ENCODE measurements at places on chromosomes 4 and X. TPM values are rescaled to one million over a fixed set of nuclear protein-coding genes. Genes with fewer than 3 reads are reported as not detected.
A peak's percentile ranks its signal among the peaks of the same experiment; 100 is the strongest.

Gene POU4F2
- total RNA-seq, result not detected

Gene LGI2
- total RNA-seq, result not detected

Gene FATE1
- not detected for total RNA-seq

Gene RASL11B
- 0.25 TPM for total RNA-seq

DNA sequence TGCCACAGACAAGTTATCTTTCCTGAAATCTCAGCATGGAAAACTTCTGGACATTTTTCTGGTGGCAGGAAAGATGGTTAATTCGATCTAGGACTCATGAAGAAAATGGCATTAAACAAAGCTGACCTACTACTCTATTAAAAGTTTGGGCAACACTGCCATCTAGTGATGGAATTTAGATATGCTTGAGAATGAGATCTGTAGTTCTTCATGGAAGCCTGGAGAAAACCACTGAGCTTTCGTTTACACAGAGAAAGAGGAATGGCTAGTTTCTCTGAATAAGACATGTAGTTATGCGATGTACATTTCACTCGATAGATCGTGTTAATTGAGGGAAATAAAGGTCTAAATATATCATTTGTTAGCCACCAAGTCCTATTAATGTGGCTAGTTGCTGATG, 51.7 kb upstream of the CHRDL1 start:
- H3K27ac ChIP-seq, result no peak overlapping the region
- H3K27me3 ChIP-seq, result peaks cover 2% of the 10 kb centered on the region
- no peaks in the 10 kb centered on the region for H3K4me1 ChIP-seq
- no peaks in the 10 kb centered on the region for H3K36me3 ChIP-seq
- DNase-seq, result no peak
- no peak overlapping the region for H3K4me3 ChIP-seq

DNA sequence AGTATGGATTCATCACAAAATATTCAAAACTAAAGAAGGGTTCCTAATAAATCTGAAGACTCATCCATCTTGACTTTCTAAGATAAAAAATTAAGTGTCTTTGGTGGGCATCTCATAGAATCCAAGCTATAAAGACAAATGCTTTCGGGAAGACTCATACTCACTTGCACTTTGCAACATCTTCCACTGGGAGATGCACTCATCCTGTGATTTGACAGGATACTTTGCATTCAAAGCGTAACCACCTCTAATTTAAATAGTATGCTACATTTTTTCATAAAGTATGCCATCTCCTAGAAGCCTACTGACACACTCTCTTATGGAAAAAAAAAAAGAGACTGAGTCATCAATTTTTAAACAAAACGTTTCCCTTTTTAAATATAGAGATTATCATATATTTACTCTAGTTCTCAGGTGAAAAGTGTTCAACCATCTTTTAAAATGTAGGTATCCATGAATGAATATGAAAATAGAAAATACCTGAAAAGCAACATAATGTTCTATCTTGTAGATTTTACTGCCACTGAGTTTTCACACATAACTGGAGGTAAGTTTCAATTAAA, 119.6 kb downstream of the KLHL13 start:
- no peak for DNase-seq
- no peaks in the 10 kb centered on the region for H3K36me3 ChIP-seq
- no peaks in the 10 kb centered on the region for H3K27me3 ChIP-seq
- H3K4me1 ChIP-seq, result no peaks in the 10 kb centered on the region
- H3K27ac ChIP-seq, result no peak overlapping the region

Gene RNF212
- total RNA-seq, result 5.6 TPM

GRCh38 chrX:133939655-133940302, 45.6 kb downstream of the GPC3 start:
- H3K4me3 ChIP-seq, result no peak overlapping the region
- H3K27me3 ChIP-seq, result no peaks in the 10 kb centered on the region
- no peak for DNase-seq
- no peaks in the 10 kb centered on the region for H3K36me3 ChIP-seq

DNA sequence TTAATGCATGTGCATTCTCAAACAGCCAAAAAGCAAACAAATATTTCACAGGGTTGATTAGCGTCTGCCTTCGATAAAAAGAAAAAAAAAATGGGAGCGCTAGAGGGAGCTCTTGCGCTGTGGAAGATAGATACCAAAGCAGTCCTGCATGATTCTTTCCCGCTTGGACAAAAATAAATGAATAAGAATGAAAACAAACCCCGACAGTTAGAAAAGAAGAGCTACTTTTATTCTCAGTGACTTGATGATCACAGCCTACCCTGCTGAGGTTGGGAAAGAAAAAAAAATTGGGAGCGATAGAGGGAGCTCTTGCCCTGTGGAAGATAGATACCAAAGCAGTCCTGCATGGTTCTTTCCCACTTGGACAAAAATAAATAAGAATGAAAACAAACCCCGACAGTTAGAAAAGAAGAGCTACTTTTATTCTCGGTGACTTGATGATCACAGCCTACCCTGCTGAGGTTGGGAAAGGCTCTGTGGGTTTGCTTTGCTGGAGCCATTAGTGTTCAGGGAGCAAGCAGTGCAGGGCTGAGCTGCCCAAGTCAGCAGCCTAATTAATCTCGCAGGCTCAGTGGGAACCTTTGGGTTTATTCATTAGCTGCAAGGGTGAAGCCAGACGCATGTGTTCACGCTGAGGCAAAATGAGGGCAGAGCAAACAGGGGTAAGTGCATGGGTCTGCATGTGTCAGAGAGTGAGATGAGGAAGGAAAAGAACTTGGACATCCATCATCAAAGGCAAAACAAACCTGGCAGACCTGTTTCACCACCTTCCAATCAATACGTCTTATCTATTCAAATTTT, 249.3 kb upstream of the PRKX start:
- H3K36me3 ChIP-seq, result no peaks in the 10 kb centered on the region
- H3K27me3 ChIP-seq, result peaks cover 5% of the 10 kb centered on the region
- no peak overlapping the region for H3K27ac ChIP-seq
- DNase-seq, result peak; percentile 5

Gene WDR17
- 2.2 TPM for total RNA-seq

GRCh38 chrX:106748377-106748776, 21.9 kb downstream of the RNF128 start:
- peaks cover 8% of the 10 kb centered on the region for H3K27me3 ChIP-seq
- H3K36me3 ChIP-seq, result no peaks in the 10 kb centered on the region
- no peak overlapping the region for H3K27ac ChIP-seq
- DNase-seq, result no peak

DNA sequence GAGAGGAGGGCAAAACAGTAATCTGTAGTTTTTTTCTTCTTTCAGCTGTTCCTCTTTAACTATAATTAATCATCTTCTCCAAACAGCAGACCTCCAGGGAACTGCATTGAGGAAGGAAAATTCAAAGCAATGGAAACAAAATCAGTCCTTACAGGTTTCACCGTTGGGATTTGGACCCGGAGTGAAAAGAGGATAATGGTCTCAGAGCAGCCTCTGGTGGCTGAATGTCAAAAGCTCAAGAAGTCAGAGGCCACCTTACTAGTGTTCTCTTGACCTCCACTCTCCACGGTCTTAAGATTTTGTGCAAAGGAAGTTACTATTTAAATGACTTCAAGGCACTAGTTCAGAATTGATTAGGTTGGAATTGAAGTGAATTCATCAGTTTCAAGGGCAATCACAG, 16.0 kb upstream of the MID1 start:
- DNase-seq, result no peak
- no peak overlapping the region for H3K4me3 ChIP-seq
- no peaks in the 10 kb centered on the region for H3K36me3 ChIP-seq
- H3K27me3 ChIP-seq, result no peaks in the 10 kb centered on the region

DNA sequence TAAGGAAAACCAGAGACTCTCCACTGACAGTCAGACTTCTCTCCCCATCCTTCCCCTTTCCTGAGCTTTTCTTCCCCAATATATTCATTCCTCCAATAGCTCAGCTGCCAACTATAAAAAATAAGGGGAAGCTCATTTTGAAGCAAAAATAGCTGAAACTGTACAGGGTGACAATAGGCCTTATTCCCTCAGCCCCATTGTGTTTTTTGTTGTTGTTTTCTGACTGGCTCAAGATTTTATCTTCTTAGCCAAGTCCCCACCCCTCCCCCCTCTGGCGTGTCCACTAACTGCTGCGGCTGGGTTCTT, 26.2 kb downstream of the PRPS1 start:
- H3K36me3 ChIP-seq, result peaks cover 10% of the 10 kb centered on the region
- H3K27me3 ChIP-seq, result no peaks in the 10 kb centered on the region
- no peak overlapping the region for H3K27ac ChIP-seq
- peaks cover 12% of the 10 kb centered on the region for H3K4me1 ChIP-seq
- DNase-seq, result no peak

Gene SPON2
- total RNA-seq, result 7.5 TPM

DNA sequence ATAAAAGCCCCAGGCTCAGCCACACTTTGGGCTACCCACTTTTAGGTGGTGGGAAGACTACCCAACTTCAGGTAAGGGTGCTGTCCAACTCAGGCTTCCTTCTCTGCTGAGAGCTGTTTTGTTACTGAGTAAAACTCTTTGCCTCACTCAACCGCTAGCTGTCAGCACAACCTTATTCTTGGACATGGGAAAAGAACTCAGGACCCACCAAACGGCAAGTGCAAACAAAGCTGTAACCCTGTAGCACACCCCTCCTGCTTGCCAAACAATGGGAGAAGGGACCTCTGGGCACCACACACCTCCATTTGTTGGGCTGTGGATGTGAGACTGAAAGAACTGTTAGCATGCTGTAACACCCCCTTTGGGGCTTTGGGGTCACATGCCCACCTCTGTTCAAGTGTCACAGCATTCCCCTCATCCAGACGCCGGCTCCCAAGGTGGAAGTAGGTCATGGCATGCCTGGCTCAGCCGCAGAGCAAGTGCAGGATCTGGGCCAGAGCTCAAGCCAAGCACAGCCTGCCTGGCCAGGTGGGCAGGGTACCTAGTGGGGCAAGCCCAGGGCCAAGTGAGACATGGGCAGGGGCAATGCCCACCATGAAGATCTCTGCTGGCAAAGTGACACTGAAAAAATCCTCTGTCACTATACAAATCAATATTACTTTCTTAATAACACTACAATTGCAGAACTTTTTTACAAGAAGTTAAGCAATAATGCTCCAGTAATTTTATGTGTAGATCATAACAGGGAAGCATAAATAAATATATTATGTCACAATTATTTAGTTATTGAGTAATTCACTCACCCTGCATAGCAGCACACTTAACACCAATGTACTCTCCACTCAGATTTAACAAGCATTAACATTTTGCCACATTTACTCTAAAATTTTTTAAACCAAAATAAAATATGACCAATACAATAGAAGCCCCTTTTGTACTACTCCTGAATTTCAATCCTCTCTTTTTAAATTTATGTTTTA, 107.2 kb downstream of the TBCK start:
- H3K36me3 ChIP-seq, result peaks cover 10% of the 10 kb centered on the region
- H3K27me3 ChIP-seq, result no peaks in the 10 kb centered on the region
- no peaks in the 10 kb centered on the region for H3K4me1 ChIP-seq

GRCh38 chrX:92230628-92231027, 451.5 kb downstream of the PCDH11X start:
- H3K36me3 ChIP-seq, result no peaks in the 10 kb centered on the region
- H3K4me3 ChIP-seq, result no peak overlapping the region
- DNase-seq, result no peak
- no peaks in the 10 kb centered on the region for H3K27me3 ChIP-seq

Gene BTK
- total RNA-seq, result not detected

DNA sequence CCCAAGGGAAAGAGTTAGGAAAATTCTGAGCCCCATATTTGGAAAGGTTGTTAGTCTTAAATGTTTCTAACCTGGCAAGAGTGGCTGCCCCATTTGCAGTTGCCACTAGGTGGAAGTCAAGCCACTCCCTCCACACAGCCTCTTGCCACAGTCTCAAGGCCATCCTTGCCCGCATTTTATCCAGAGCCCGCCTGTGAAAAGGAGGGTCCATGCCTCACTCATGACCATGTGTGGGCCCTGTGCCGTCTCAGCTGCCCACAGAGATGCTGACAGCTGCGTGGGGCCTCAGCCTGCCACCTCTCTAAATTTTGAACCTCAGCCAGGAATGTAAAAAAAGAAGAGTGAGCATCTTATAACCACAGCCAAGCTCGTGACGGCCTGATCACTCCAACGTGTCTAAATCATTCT, 201.5 kb upstream of the FAM241A start:
- no peak overlapping the region for H3K27ac ChIP-seq
- H3K4me1 ChIP-seq, result no peaks in the 10 kb centered on the region
- no peak overlapping the region for H3K4me3 ChIP-seq

Gene DCAF8L2
- total RNA-seq, result not detected

GRCh38 chr4:37762294-37762990, 64.0 kb upstream of the PGM2 start:
- H3K4me1 ChIP-seq, result peaks cover 22% of the 10 kb centered on the region
- H3K27me3 ChIP-seq, result no peaks in the 10 kb centered on the region
- H3K36me3 ChIP-seq, result no peaks in the 10 kb centered on the region
- no peak overlapping the region for H3K27ac ChIP-seq
- H3K4me3 ChIP-seq, result no peak overlapping the region
- DNase-seq, result peak; percentile 39

- H3K36me3 ChIP-seq, result peaks cover 2% of the 10 kb centered on the region
- H3K4me3 ChIP-seq, result peak overlapping the region; percentile 70
- peak; percentile 61 for DNase-seq
These were observed 528 bp upstream of the SNCA start for GRCh38 chr4:89837385-89837992.

- H3K4me1 ChIP-seq, result peaks cover 10% of the 10 kb centered on the region
- no peak overlapping the region for H3K4me3 ChIP-seq
- no peak for DNase-seq
- no peak overlapping the region for H3K27ac ChIP-seq
- no peaks in the 10 kb centered on the region for H3K27me3 ChIP-seq
These were observed 1.7 kb upstream of the ABRAXAS1 start for GRCh38 chr4:83486457-83487129.

DNA sequence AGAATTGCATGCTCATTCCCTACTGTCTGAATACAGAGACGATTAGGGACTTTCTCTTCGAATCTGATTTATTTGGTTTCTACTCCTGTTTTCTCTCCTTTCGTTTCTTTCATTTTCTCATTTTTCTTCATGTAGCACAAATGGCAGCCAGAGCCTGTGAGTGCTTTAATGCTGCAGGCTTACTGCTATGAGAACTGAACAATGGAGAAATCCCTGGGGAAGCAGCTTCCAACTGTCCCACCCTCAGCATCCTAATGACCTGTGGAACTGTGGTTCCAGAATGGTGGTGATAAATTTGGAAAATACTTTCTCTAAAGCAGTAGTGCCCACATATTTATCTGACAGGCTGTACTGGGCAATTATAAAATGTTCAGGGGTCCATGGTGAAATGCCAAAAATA, 930.4 kb downstream of the DMD start:
- no peak overlapping the region for H3K27ac ChIP-seq
- H3K4me3 ChIP-seq, result no peak overlapping the region
- H3K27me3 ChIP-seq, result no peaks in the 10 kb centered on the region

Gene CLDN34
- total RNA-seq, result not detected

DNA sequence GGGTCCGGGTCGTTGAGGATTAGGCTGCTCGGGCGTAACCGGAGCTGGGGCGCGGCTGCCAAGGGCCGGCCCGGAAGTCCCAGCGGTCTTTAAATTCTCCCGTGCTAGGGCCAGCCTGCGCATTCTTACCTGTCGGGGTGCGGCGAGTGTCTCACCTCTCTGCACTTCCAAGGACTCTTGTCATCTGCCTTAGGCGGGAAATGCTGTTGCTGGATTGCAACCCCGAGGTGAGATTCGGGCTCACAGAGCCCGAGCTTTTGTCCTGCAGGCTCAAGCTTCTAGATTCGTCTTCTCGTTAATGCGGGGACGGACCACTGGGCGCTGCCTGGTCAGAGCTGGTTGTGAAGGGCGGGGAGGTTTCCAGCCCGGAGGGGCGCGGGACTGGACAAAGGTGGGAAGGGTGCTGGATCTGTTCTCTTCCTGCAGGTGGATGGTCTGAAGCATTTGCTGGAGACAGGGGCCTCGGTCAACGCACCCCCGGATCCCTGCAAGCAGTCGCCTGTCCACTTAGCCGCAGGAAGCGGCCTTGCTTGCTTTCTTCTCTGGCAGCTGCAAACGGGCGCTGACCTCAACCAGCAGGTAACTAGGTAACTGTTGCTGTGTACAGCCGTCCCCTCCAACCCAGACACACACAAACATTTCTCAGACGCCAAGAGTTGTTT, at the start of gene ANKRD37:
Gene ANKRD37, plus strand, starts transcription at position 118 of the 662 bp plus-strand sequence. Its CDS starts 83 bp downstream, at position 201.
- H3K27me3 ChIP-seq, result no peaks in the 10 kb centered on the region
- no peak for DNase-seq
- peak within 1 kb of the TSS; percentile 97 for H3K27ac ChIP-seq
- peaks cover 30% of the 10 kb centered on the region for H3K36me3 ChIP-seq

Measured in activated CD4-positive, alpha-beta T cell treated with anti-CD3 and anti-CD28 coated beads for 36 hours (primary cell).